Small intestine (tissue), 16 donors: ENCODE measurements at places on chromosomes 4 and X.

DNA sequence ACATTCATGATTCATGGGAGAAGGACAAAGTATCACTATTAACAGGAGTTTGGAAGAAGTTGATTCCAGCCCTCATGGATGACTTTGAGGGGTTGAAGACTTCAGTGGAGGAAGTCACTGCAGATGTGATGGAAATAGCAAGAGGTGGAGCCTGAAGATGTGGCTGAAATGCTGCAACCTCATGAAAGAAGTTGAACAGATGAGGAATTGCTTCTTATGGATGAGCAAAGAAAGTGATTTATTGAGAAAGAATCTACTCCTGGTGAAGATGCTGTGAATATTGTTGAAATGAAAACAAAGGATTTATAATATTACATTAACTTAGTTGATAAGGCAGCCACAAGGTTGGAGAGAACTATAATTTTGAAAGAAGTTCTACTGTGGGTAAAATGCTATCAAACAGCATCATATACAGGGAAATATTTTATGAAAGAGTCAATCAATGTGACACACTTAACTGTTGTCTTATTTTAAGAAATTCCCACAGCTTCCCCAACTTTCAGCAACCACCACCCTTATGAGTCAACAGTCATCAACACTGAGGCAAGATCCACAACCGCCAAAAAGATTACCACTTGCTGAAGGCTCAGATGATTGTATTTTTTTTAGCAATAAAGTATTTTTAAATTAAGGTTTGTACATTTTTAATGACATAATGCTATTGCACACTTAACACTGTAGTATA is 302.6 kb downstream of the CBLL2 start:
- DNase-seq, result no peak

- no peak for DNase-seq
Measured at GRCh38 chr4:92249541-92249940, 54.2 kb upstream of the GRID2 start.

GRCh38 chrX:40414335-40414734 is 166.4 kb upstream of the ATP6AP2 start:
- DNase-seq, result no peak

DNA sequence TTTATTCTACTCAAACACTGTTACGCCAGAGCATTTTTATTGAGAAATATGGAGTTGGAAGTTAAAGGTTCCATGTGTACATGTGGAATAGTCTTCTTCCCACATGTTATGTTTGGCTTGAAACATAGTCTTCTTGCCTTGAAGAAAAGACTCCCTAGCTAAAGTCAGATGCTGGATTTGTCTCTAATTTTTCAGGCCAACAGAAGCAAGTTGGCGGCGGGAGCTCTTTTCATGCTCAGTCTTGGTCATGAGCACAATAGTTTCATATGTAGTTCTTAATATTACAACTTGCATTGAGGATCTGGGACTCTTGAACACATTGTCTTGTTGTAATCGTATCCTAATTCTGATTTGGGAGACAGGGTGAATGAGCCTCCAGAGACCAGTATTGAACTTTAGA is 19.4 kb downstream of the SEPTIN11 start:
- DNase-seq, result no peak

DNA sequence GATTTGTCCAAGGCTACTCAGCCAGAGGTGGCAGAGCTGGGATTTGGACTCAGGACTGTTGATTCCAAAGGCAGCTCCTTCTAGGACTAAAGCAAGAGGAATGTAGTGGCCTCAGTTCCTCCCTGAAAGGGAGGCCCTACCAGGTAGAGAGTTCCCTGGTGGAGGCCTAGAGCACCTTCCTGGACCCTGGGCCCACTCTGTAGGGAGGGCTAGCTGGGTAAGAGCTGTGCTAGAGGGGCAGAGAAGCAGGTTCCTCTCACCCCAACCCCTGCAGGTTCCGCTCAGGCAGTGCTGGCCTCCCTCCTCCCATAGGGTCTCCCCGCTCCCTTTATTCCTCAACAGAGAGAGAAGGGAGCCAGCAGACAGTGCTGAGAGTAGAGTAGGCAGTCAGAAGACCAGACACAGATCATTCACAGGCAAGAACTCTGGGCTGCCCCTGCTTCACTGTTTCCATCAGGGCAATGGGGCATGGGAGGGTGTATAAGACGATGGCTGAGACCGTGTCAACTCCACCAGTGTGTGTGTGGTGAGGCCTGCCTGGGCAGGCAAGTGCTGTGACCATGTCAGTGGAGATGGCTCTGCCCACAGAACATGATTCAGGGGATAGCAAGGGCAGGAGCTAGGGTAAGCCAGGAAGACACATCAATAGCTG is 12.4 kb upstream of the PJA1 start:
- no peak for DNase-seq

GRCh38 chr4:101643186-101643837 is 147.2 kb upstream of the BANK1 start:
- DNase-seq, result no peak

DNA sequence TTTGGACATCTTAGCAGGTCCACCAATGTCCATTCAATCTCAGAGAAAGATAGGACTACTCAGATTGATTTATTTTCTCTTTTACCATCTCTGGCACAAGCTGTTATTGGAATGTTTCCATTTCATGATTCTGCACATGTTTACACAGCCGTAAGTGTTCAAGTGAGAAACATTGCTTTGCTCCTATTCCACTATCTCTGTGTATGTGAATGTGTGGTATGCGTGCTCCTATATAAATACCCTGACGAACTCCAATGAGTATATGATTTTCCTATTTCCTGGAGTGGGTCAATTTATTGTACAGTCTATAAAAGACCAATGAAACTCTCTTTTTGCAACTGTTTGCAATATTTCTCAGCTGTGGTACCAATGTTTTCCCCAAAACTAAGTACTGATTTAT is 221.0 kb upstream of the GALNT7 start:
- DNase-seq, result no peak

DNA sequence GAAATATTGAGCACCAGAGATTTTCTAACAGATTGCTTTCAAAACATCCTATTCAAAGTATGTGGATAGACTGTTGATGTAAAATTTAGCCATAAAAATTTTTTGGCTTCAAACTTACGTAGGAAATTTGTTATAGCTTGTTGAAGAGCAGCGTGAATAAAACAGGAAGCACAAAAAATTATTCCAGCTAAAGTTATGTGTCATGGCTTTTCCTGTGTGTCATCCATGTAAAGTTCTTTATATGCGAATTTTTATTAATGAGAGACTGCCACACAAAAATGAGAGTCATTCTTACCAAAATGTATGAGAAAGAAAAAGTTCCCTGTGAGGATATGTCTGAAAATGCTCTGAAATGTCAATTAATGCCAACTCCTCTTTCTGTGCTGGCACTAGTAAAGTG is 19.5 kb downstream of the EPGN start:
- DNase-seq, result no peak

GRCh38 chr4:113636438-113636818 is 125.1 kb downstream of the CAMK2D start:
- peak; percentile 43 for DNase-seq

GRCh38 chr4:118557298-118557851 is 127.8 kb upstream of the METTL14 start:
- DNase-seq, result no peak

- DNase-seq, result peak; percentile 73
Measured at GRCh38 chr4:153573881-153574802, 108.0 kb downstream of the TMEM131L start.

DNA sequence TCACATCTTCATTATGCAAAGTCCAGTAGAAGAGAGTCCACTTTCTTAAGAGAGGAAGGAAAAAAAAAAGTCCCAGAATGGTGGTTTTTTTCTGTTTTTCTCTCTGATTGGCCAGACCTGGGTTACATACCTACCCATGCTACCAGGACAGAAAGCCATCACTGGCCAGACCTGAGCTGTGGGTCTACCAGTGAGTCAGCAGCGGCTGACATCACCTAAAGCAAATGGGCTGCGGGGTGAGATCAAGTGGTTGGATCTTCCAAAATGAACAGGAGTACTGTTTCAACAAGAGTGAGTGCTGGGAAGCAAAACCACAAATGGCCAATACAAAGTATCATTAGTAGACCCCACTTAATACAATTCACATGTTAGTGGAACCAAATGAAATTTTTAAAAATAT is 1.6 kb upstream of the NDST3 start:
- no peak for DNase-seq

GRCh38 chr4:107629318-107629717 is 90.7 kb downstream of the PAPSS1 start:
- DNase-seq, result no peak

- no peak for DNase-seq
Measured at GRCh38 chr4:153281476-153281875, 63.0 kb upstream of the MND1 start.

- DNase-seq, result no peak
Measured at GRCh38 chrX:1093586-1094421, 118.6 kb downstream of the CRLF2 start.

- no peak for DNase-seq
Measured at GRCh38 chrX:71664889-71665491, 2.4 kb upstream of the LOC101059915 start.

DNA sequence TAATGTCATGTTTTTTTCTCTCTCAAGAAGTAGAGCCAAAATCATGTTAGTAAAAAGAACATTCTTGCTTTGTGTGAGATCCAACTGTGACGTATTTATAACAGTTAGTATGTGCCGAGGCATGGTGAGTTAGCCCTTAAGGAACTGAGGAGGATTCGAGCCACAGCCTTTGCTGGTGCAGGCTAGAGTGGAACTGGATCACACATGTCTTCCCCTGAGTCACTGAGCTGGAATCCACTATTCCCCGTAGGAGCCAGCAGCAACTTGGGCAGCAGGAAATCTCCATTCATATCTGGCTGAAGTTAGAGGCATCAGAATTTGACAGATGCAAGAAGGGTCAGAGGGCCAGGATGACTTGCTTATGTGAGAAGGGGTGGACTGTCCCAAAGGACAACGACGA is 144.6 kb upstream of the KIT start:
- DNase-seq, result no peak

DNA sequence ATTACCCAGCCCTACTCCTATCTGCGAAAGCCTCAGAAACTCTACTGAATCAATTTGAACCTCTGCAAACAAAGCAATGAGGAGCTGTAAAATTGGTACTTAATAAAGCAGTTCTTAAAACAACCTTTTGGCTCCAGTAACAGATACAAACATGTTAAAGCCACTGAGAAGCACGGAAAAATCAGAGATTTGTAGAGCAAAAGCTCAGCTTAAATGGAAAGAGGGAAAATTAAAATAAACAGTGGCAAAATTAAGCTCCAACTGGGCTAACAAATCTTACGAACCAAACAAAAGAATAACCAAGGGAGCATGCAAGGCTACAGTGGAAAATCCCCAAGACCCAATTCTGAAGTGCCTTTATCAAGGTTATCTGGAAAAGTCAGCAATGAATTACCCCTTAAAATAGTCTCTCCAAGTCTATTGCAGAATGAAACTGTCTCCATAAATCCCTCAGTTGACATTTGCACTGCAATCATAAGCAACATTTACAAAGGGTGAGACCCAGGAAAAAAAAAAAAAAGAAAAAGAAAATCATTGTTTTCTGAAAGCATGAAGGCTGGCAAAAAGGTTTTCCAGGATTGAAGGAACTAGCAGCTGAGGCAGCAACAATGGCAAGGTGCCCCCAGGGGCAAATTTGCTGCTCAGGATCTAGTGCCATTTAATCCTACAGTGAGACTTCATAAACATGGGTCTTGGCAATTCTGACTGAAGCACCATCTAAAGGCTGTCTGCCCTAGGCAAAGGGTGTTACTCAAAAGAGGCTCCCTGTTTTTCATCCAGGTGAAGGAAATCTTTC is 40.1 kb downstream of the USP46 start:
- peak; percentile 9 for DNase-seq

GRCh38 chrX:143094417-143095023 is 68.8 kb downstream of the SPANXN4 start:
- no peak for DNase-seq

- DNase-seq, result no peak
Measured at GRCh38 chrX:40084471-40085101, 13.2 kb downstream of the BCOR start.

GRCh38 chr4:7384003-7384928 is 50.5 kb downstream of the PSAPL1 start:
- DNase-seq, result no peak

DNA sequence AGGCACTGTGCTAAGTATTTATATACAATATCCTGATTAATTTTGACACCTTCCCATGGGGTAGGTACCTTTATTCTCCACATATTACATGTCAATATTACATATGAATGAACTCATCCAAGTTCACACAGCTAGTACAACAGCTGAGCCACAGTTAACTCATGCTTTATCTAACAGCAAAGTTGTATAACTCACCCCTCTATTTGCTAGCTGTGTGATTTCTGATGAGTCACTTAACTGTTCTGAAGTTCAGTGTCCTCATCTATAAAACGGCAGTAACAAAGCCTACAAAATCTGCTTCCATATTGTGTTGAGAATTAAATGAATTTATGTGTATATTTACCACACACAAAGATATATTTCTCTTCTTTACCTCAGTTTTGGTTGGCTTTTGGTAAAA is 48.2 kb upstream of the KDR start:
- DNase-seq, result no peak

DNA sequence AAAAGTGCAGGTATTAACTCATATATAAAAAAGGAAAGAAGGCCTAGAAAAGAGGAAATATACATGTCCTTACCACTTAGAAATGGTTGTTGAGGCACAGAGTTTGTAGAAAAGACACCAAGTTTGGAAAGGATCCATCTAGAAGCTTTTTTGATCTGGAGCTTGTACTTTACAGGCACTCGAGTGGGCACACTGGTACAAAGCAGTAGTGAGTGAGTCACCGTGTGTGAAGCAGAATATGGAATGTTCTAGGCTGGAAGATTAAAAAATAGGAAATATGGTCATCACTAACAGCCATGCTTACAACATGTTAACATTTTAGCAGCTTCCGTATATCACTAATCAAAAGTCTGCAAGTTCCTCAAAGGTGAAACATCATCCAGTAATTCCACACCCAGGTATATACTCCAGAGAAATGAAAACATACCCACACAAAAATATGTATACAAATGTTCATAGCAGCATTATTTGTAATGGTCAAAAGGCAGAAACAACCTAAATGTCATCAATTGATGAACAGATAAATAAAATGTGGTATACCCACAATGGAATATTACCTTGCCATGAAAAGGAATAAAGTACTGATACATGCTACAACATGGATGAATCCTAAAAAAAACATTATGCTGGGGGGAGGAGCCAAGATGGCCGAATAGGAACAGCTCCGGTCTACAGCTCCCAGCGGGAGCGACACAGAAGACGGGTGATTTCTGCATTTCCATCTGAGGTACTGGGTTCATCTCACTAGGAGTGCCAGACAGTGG is 69.5 kb downstream of the FRYL start:
- DNase-seq, result no peak

- peak; percentile 48 for DNase-seq
Measured at GRCh38 chr4:31370866-31371465, 650.8 kb downstream of the PCDH7 start.

GRCh38 chr4:185201977-185202962 is 1.5 kb downstream of the CFAP97 start:
- DNase-seq, result no peak

DNA sequence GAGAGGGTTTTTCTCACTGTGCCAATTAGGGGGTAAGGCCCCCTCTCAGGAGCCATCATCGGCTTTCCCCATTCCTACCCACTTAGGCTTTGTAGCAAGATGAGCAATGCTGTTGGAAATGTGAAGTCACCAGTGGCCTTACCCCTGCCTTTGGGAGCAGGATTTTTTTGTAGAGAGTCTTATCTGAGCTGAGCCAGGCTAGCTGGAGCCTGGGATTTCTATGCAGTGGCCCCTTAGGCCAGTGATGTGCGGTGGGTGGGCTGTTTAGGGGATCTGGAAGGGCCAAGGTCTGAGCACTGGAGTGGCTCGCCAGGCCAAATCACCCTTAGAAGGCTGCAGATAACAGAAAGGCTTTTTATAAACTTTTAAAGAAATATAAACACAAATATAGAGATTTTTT is 4.2 kb downstream of the CXorf65 start:
- no peak for DNase-seq

- DNase-seq, result no peak
Measured at GRCh38 chr4:88276952-88277710, 7.2 kb downstream of the PPM1K start.
